Activated naive CD4-positive, alpha-beta T cell (primary cell): ENCODE measurements at places on chromosomes 2 and 18.

DNA sequence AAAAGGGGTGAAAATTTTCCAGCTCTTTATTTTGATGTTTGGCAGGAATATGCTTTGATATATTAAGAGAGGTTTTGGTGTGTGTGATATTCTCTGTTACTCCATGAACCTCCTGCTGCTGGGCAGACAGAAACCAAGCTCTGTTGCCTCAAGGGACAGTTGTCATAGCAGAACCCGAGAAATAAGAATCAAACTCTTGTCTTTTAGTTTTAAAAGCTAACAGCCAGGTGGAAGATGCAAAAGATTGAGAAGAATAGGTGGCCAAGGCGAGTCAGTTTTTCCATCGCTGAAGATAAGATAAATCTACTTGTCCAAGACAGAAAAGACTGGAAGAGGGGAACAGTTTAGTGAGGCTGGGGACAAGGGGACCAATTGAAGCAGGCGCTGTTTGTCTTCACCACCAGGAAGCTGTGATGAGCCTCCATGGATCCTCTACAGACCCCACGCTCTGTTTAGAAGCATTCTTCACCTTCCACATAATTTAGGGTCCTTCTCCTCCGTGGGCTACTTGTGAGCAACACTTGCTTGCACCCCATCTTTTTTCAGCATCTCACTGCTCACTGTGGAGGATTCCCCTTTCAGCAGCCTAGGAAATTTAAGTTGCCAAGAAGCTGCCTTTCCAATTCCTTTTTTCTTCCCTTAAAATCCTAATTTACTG is 23.9 kb downstream of the PMAIP1 start:
- DNase-seq = no peak

DNA sequence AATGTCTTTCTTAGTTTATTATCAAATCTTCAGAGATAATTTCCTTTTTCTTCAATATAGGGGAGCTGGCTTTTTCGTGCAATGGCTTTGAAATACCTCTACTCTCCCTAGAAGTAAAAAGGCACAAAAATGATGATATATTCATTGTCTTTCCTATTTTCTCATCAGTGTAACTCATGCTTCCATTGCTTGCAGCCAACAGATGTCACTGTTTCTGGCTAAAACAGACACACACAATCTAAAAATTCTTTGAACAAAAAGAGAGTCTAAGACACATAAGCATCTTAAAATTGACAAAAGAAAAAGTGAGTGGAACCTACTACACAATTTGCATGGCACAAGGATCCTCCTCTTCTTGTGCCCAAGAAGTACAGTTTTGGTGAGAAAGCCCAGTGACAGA is 448.7 kb upstream of the VRK2 start:
- DNase-seq = no peak

DNA sequence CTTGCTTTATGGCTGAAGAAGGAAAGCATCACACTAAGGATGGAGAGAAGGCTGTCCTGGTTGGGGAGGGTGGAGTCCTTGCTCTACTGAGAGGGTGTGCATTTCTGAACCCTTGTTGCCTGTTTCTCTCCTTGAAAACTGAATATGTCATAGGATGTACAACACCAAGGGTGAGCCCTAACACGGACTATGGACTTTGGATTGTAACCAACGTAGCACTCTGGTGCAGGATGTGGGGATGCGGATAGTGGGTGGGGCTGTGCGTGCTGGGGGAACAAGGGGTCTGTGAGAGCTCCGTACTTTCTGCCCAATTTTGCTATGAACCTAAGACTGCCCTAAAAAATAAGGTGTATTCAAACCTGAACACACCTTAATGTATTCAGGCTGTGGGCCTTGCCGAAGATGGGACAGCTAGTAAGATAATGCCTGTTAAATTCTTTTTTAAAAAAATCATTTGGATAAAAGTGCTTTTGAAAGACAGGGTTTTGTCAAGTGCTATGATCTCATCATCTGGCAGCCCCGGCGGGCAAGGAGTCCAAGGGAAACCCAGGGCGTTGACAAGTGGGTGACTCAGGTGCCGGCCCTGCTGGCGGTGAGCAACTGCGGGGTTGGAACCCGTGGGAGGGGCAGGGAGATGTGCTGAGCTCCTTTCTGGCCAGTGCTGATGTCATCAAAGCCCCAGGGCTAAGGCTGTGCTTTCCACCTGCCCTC is 54.0 kb downstream of the GATA6 start:
- no peak for DNase-seq

DNA sequence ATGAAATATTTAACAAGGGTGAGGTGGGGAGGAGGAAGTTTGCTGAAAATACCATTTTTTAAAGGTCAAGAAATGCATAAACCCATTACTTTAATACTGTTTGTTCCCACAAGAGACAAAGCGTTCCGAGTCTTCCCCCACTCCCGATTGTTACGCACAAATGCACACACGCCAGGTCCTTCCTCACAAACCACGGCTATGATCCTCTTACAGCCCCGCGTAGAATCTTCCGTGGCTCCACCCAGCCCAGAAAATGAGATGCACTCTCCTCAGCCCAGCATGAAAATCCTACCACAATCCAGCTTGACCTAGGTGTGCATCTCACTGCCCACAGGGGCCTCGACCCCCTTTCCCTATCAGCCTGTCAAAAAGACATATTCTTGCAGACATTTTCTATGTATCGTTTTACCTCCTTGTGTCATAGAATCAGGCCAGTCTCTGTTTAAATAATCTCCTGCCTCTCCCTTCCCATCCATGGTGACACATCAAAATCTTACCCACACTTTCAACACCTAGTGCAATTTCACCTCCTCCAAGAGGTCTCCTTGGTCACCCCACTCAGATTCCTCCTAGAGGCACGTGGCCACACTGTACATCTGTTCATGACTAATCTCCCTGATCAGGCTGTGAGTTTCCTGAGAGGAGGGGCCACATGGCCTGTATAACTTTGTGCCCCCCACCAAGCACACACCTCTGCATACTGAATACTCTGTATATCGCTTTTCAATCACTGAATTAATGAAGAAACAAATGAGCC is 491.0 kb upstream of the KLHL29 start:
- DNase-seq = no peak

GRCh38 chr2:172739661-172740266 is 4.1 kb downstream of the RAPGEF4 start:
- DNase-seq = no peak

DNA sequence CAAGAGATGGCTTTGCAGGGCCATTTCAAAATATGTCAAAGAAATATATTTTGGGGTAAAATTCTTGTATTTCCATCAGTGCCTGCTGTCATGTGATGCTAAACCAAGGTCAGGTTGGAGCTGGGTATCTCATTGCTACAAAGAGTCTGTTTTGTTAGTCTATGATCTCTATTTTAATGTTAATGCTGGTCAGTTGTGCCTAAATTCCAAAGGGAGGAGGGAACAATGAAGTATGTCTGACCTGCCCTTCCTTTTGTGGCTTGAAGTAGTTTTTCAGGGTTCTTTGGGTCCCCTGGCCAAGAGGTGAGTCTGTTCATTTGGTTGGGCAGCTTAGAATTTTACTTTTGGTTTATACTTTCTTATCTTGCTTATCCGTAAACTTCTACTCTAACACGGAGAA is 61.6 kb upstream of the DYNAP start:
- no peak for DNase-seq

DNA sequence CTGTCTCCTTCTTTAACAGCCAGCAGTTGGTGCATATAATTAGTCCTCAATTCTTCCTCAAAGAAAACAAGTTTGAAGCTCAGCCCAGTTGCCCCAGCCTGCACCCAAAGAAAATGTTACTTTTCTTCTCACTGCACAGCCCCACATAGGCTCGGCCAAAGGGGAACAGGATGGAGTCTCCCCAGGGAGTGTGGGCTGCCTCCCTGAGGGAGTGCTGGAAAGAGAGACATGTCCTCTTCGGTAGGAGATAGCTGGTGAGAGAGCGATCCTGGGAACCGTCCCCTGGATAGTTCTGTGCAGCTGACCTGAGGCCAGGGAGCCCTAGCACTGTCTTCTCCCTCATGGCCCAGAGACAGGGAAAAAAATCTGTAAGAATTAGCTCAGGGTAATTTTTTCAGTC is 37.9 kb upstream of the CD207 start:
- DNase-seq = no peak

DNA sequence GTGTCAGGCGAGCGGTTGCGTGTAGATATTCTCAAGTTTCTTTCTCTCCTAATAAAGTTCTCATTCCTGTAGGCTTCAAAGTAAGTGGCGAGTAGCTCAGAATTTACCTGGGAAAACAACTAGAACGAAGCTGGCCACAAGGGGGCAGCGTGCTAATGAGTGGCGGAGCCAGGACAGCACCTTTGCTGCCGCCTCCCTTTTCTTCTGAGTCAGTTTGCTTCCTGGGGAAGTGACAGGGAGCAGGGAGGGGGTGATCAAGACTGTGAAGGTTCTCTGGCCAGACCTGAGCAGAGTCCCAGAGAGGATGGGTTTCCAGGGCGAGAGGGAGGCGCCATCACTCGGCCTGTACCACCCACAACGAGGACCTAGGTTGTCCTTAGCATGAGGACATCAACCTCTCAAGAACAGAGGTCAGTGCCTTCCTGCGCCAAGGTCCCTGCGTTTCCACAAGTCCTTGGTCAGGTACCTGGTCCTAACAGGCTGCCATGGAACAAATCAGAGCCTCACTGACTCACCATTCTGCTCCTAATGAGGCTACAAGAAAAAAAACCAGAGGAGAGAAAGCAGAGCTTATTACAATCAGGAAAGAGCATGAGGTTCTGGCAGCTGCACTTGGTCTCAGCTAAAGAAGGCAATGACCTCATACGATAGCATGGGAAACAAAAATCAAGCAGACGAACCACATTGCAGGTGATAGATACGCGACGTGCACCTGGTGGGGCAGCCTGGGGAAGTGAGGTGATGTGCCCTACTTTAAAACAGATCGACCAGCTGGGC is 98.7 kb downstream of the PLB1 start:
- peak; percentile 83 for DNase-seq

GRCh38 chr2:198134293-198134955 is 330.0 kb downstream of the PLCL1 start:
- DNase-seq = no peak

GRCh38 chr2:215612786-215613185 is 176.9 kb upstream of the FN1 start:
- DNase-seq = no peak

DNA sequence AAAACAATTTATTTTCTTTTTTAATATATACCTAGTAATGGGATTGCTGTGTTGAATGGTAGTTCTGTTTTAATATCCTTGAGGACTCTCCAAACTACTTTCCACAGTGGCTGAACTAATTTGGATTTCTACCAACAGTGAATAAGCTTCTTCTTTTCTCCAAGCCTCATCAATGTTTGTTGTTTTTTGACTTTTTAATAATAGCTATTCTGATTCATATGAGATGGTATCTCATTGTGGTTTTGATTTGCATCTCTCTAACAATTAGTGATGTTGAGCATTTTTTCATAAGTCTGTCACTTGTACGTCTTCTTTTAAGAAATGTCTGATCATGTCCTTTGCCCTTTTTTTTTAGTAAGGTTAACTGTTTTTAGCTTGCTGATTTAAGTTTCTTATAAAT is 863.3 kb downstream of the CNTNAP5 start:
- no peak for DNase-seq

- DNase-seq = no peak
Observed at GRCh38 chr2:72111061-72111460, 36.6 kb downstream of the CYP26B1 start.

DNA sequence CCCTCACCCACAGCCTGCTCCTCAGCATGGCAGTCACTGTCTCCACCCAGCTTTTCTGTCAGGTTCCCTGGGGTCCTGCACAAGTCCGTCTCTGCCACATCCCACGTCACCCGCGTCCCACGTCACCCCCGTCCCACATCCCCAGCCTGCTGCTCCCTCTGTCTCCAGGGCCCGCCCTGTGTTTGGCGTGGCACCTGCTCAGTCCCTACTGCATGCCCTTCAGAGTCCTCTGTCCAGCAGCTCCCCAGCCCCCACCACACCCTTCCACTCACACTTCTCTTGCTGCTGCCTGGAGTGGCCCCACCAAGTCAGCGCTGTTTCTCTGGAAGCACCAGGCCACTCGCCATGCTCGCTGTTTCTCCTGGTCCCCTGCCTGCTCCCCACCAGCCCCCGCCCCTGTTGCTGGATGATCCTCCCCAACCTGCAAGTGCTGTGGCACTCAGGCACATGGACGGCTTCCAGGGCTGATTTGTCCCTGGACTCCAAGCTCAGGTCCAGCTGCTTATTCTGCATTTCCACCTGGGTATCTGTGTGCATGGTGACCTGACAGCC is 18.8 kb downstream of the ATG4B start:
- DNase-seq = no peak

DNA sequence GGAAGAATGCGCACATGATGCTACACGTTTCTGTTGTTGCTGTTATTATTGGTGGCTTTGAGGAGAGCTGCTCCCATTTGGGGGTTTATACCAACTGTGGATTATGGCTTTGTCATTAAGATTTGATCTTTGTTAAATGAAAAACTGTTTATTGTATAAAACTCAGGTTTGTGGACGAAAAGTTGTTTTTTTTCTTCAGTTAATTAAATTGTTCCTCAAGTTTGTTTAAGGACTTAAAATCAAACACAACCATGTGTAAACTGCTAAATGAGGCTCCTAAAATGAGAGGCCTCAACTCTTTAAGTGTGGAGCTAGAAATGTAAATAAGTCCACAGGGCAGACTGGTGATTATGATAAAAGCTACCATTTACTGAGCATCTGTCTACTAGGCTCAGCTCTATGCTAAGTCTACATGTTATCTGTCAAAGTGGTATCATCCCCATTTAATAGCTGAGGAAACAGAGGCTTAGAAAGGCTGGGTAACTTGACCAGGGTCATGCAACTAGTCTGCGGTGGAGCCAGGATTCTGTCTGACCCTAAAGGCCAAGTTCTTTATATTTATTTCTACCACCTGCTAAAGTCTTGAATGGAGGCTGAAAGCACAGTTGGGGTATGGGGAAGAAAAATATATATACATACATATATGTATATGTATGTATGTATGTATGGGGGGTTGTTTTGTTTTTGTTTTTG is 4.1 kb downstream of the MYCN start:
- no peak for DNase-seq

DNA sequence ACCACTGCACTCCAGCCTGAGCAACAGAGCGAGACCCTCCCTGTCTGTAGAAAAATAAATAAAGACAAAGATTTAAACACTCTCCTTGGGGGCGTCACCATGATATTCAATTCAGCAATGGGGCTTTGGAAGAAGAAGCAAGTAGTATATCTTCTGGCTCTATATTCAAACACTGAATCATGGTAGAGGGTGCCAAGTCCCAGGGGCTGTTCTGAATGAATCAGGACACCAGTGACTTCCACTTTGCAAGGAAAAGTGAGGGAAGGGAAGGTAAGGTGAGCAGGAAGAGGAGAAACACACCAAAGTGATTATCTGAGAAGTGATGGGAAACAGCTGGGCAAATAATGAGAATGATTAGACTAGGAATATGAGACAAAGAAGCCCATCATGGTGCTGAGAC is 80.5 kb downstream of the AAK1 start:
- DNase-seq = no peak

DNA sequence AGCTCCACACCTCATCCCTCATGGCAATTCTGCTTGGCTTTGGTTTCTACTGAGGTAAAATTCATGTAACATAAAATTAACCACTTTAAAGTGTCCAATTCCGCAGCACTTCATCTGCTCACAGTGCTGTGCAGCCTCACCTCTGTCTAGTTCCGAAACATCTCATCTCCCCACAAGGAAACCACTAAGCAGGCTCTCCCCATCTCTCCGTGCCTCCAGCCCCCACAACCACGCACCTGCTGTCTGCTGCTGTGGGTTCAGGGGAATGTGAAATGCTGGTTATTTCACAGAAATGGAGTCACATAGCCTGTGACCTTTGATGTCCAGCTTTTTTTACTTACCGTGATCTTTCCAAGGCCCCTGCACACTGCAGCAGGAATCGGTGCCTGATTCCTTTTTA is 7.7 kb upstream of the GPC1 start:
- DNase-seq = no peak
